ENCODE measurements at places on chromosomes 3 and 15. TPM values are rescaled to one million over a fixed set of nuclear protein-coding genes. Genes with fewer than 3 reads are reported as not detected.

DNA sequence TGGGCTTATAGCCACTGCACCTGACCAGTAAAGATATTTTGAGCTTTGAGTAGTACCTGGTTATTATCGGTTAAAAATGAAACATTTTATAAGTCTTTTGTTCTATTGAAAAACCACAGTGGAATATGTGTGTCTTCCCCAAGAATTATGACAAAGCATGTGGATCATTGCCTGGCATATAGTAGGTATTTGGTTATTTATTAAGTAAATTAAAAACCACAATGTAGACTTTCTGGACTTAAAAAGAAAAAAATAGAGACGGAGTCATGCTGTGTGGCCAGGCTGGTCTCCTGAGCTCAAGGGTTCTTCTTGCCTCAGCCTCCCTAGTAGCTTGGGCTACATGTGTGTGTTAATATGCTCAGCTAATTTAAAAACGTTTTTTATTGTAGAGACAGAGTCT is 43.5 kb downstream of the UBE2E2 start:
- DNase-seq, result no peak
- no peaks in the 10 kb centered on the region for H3K27me3 ChIP-seq
- no peaks in the 10 kb centered on the region for H3K4me1 ChIP-seq
- no peaks in the 10 kb centered on the region for H3K36me3 ChIP-seq
- H3K27ac ChIP-seq, result no peak overlapping the region

GRCh38 chr15:90063770-90064247 is 38.5 kb downstream of the IDH2 start:
- H3K27me3 ChIP-seq, result no peaks in the 10 kb centered on the region
- DNase-seq, result no peak
- H3K36me3 ChIP-seq, result peaks cover 19% of the 10 kb centered on the region
- H3K4me1 ChIP-seq, result peaks cover 52% of the 10 kb centered on the region
- H3K4me3 ChIP-seq, result no peak overlapping the region

DNA sequence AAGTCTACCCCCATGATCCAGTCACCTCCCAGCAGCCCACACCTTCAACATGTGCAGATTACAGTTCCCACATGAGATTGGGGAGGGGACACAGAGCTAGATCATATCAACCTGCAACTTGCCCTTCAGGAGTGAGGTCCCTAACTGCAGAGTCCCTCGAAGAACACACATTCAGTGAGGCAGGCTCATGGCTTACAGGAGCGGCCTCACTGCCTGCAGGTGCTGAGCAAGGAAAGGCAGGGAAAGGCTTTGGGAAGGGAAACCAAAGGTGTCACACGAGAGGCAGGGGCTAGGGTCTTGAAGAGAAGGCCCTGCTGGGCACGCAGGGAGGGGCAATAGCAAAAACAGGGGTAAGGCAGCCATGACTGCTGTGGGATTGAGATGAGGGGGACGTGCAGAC is 182.4 kb upstream of the CHRNA7 start:
- H3K4me1 ChIP-seq, result no peaks in the 10 kb centered on the region
- no peaks in the 10 kb centered on the region for H3K36me3 ChIP-seq
- H3K27ac ChIP-seq, result no peak overlapping the region
- no peak overlapping the region for H3K4me3 ChIP-seq
- no peak for DNase-seq

DNA sequence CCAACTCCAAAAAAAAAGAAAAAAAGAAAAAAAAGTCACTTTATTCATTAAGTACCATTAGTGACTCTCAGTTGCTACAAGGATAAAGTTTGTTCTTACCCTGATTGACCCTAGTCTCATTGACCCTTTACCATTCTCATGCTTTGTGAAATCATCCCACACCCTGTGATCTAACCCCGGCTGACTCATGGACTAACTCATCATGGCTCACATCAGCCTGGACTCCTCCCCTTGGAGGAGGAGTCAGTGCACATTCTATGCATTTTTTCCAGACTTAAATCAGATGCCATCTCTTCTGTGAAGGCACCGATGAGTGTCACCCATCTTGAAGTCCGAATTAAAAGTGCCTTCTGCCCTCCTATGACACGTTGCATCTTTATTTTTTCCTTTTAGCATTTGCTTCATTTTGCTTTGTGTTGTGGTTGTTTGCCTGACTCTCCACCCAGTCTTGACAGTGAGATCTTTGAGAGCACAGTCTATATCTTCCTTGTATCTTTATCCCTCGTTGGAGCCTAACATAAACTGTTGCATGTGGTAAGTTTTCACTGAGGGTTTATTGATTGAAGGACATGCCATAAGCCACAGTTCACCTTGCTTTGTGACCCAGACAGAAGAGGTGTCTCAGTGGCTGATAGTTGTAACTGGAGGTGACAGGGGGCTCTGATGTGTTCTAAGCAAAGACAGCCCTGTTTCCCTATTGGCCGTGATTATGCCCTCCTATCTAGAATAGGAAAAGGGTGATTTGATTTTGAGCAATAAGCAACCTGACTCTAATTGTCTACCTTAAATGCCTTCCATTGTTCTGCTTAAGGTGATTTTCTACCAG is 72.1 kb downstream of the IL1RAP start:
- H3K4me3 ChIP-seq, result peak overlapping the region; percentile 3
- H3K36me3 ChIP-seq, result no peaks in the 10 kb centered on the region
- no peak for DNase-seq
- no peaks in the 10 kb centered on the region for H3K27me3 ChIP-seq
- H3K4me1 ChIP-seq, result peaks cover 10% of the 10 kb centered on the region

DNA sequence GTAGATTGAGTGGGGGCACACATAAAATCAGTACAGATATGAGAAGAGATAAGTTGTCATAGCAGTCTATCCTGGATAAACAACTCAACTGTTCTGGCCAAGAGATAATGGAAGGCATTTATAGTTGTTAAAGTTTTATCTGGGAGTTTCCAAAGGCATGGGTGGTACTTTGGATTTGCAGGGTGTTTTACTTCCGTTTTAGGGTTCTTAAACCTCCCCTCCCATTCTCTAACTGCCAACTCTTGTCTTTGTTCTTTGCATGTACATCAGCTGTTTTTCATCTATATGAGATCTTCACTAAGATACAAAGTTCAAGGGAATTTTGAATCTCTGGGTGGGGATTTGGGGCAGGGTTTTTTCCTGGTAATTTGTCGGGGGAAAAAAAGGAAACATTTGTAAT is 174.7 kb upstream of the CGNL1 start:
- no peaks in the 10 kb centered on the region for H3K27me3 ChIP-seq
- DNase-seq, result no peak
- H3K27ac ChIP-seq, result no peak overlapping the region
- H3K4me1 ChIP-seq, result no peaks in the 10 kb centered on the region

DNA sequence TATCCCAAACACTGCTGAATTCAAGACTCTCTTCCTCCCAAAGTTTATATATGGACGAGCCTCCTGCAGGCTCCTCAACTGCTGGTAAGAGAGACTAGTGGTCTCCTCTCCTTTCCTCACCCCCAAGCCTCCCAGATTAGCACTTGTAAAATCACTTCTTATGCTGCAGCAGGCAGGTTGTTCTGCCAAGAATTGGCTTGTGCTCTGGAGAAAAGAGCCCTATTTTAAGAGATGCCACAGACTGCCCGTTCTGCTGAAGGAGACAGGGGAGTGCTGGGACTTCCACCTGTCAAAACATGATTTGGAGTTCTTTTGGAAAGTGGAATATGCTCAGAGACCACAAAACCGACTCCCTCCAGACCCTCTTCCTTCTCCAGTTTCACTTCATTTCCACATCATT is 230.9 kb upstream of the EIF1B start:
- no peaks in the 10 kb centered on the region for H3K36me3 ChIP-seq
- DNase-seq, result no peak
- H3K4me3 ChIP-seq, result no peak overlapping the region
- no peaks in the 10 kb centered on the region for H3K27me3 ChIP-seq
- H3K27ac ChIP-seq, result no peak overlapping the region

DNA sequence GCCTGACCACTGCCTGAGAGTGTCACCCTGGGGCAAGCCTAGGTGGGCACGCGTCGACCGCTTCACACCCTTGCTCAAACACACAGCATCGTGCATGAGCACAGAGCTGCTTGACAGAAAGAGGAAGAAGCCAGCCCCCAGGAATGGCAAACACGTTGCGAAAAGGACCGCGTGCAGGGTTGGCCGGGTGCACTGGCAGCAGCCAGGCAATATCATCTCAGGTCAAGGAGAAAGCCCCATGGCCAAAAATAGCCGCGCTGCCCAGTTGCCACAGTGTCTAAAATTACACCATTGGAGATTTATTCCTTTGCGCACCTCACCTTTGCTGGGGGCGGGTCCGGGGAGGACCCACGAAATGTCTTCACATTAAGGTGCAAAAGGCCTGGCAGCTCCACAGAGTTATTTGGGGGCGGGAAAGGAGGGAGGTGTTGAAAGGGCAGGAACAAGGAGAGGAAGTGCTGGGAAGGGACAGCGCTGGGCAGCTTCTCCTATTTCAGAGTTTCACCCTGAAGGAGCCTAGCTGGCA is 44.7 kb upstream of the NR2F2 start:
- DNase-seq, result no peak
- no peaks in the 10 kb centered on the region for H3K36me3 ChIP-seq
- no peaks in the 10 kb centered on the region for H3K4me1 ChIP-seq
- no peak overlapping the region for H3K27ac ChIP-seq
- no peak overlapping the region for H3K4me3 ChIP-seq

- H3K27me3 ChIP-seq, result no peaks in the 10 kb centered on the region
- H3K4me1 ChIP-seq, result no peaks in the 10 kb centered on the region
- H3K4me3 ChIP-seq, result no peak overlapping the region
- no peak for DNase-seq
Measured at GRCh38 chr15:36601952-36602351, 22.5 kb downstream of the CDIN1 start.

- no peak overlapping the region for H3K27ac ChIP-seq
- H3K4me1 ChIP-seq, result peaks cover 3% of the 10 kb centered on the region
- H3K36me3 ChIP-seq, result no peaks in the 10 kb centered on the region
- H3K27me3 ChIP-seq, result no peaks in the 10 kb centered on the region
- DNase-seq, result no peak
Measured at GRCh38 chr15:90287101-90287500, 21.6 kb downstream of the NGRN start.

DNA sequence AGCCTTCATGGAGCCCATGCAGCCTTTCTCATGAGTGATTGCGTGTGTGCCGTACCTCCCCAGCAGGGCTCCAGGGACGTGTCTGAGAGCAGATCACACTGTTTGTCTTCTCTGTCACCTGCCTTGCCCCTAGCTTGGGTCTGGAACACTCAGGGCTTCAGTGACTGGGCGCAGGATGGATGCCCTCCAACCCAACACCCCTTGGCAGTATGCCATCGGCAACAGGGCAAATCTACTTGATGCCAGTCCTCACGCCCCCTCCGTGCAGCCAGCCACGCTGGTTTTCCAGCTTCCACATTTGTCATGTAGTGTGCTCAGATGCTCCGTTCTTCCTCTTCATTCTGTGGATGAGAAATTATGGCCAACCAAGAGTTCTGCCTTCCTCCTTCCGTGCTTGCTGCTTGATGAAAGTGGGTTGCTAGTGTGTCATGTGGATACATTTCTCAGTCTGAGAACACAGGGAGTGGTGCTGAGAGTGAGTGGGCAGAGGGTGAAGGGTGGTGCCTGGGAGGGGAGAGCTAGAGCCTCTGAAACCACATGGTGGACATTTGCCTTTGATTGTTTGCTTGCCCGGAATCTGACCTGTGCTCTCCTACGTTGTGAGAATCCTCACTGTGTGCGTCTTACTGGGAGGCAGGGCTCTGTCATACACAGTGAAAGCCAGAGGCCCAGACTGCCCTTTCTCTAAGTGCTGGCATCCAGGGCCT is 97.2 kb downstream of the FAM43A start:
- DNase-seq, result no peak
- H3K27me3 ChIP-seq, result peaks cover 3% of the 10 kb centered on the region
- no peak overlapping the region for H3K4me3 ChIP-seq

DNA sequence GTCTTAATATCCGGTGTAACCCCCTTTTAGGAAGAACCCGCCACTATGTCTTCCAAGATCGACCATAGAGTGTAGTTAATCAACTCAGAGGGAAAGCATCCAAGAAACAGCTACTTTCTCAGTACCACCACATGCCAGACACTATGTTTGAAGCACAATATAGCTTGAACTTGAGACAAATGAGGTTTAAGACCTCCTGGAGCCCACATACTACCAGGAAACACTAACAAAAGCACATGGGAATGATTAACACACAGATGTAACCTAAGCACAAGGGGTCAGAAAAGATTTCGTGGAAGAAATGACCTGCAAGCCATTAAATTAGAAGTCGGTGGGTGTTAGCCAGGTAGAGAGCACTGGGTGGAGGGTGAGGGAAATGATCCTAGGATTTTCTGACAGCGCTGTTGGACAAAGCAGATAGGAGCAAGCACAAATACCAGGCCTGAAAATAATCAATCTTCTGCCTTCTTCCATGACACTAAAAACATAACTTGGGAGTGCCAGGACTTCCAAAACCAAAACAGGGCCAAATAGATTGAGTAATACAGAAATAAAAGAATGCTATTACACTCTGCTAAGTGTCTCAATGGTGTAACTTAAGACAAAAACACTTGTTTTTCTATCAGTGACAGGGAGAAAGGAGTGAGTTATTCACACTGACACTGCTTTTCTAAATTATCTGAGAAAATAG is 213.7 kb downstream of the FOXP1 start:
- no peak for DNase-seq
- no peak overlapping the region for H3K27ac ChIP-seq
- no peak overlapping the region for H3K4me3 ChIP-seq
- no peaks in the 10 kb centered on the region for H3K27me3 ChIP-seq

Gene RNU5B-1
- total RNA-seq, result 34.8 TPM

Gene PPP4R2
- total RNA-seq, result 67.8 TPM

Gene VIPR1
- 66.8 TPM for total RNA-seq

Gene LTK
- total RNA-seq, result 9.7 TPM

Gene DGKG
- not detected for total RNA-seq

Gene SPATA12
- not detected for total RNA-seq

Gene MINAR1
- total RNA-seq, result 0.14 TPM

Gene SLC9C1
- total RNA-seq, result not detected

Data from CD4-positive, alpha-beta T cell (primary cell).